ENCODE measurements at places on chromosomes 12 and 14.

DNA sequence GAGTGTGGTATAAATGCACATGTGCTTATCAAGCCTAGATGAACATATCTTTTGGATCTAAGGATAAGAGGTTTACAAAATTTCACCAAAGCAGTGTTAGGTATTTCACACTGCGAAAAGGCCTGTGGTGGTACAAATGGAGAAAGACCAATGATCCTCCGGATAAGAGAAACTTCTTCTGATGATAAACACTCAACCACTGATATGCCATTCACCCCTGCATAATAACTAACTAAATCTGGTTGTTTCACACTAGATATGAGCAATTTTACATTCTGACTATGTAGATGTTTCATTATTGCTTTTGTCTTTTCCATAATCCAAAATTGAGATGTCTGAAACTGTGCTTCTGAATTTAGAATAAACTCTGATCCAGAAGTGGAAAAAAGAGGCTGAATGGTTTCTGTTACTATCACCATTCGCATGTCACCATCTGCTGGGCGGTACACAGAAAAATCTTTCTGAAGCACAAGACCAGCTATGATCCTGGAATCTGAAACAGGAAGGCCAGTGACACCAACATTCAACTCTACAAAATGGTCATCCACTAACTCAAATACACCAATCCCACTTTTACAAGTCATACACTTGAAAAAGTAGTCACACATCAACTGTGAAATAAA is 1.3 kb downstream of the BBS10 start:
- DNase-seq = peak; percentile 78

DNA sequence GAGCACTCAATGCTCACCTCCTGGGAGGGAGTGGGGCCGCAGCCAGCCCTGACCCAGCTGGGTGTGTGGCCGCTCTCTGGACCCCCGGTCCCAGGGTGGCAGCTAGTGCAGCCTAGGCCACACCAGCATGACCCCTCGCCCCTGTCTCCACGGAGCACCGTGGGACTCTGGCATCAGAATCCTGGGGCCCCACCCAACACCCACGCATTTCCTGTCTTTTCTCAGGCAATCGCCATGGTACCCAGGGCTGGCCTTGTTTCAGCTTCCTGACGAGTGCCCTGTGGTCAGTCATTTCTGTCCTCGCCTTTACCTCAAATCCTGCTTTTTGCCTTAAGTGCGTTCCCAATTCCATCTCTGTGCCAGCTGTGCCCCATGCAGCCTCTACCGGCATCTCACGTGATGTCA is 15.9 kb downstream of the PACS2 start:
- DNase-seq = peak; percentile 61

DNA sequence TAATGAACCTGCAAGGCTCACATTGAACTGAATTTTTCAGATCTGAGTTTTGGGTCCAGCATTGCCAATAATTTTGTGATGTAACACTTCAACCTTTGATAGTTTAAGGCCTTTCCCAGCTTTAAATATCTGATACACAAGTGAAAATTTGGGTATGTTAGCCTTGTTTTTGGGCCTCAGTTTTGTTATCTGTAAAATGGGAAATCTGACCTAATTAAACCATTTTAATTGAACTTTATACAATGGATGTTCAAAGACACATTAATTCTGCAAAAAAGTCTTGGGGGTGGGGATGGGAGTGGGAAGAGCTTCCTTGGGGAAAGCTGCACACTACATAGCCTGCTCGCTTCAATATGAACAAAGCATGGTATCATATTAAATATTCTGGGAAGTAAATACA is 5.2 kb upstream of the SPATS2 start:
- DNase-seq = no peak

GRCh38 chr12:128969480-128970055 is 116.3 kb downstream of the GLT1D1 start:
- DNase-seq = no peak

- no peak for DNase-seq
Measured at GRCh38 chr12:128163086-128163485, 103.9 kb upstream of the TMEM132C start.

GRCh38 chr12:100672075-100672592 is 98.7 kb downstream of the GAS2L3 start:
- DNase-seq = peak; percentile 13

DNA sequence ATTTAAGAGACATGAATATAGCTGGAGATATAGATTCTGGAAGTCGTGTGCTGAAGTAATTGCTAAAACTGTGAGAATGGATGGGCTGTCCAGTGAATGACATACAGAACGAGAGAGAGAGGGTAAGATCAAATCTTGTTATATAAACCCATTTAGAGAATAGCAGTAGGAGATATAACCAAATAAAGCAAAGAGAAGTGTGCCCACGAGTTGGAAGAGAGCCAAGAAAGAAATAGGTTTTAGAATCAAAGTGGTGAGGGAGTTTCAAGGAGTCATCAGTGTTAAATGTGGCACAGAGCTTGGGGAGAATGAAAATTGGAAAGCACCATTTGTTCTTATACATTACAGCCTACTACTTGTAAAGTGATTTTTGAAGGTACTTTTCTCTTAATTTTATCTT is 19.2 kb downstream of the TOGARAM1 start:
- DNase-seq = no peak

DNA sequence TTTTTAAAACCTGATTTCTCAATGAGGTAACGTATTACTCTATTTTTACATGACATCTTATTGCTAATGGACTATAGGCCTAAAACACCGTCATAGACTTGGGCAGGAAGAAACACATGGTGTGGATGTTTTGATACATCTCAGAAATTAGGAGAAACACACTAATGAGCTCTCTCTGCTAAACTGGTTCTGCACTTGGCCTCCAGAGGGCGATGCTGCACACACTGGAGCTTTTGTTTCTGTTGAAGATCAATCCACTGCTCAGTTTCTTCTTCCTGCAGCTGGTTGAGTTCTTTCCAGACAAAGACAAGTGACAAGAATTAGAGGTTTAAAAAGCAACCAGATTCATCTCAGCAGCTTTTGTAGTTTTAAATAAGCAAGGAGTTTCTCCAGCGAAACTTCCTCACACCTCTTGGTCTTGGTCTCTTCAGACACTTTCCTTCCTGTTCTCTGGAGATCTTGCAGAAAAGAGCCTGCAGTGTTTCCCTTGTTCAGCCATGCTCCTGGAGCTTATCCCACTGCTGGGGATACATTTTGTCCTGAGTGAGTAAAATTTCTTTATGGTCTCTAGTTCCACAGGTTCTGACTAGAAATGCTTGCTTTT is 178.5 kb upstream of the OR4E1 start:
- DNase-seq = peak; percentile 59

All from inflammatory macrophage (primary cell).